ENCODE measurements at places on chromosomes 2 and 18. TPM values are rescaled to one million over a fixed set of nuclear protein-coding genes. Genes with fewer than 3 reads are reported as not detected.

Gene SEPTIN2
- total RNA-seq = 315 TPM

Gene CD8B2
- not detected for total RNA-seq

Gene SPC25
- 0.36 TPM for total RNA-seq

Gene CREG2
- total RNA-seq = not detected

Gene UNC80
- total RNA-seq = 0.22 TPM

Gene ANKRD44
- 77.8 TPM for total RNA-seq

Gene NCKAP1
- 150 TPM for total RNA-seq

Gene TANC1
- total RNA-seq = 50.3 TPM

Gene TMEM87B
- 21.4 TPM for total RNA-seq

Gene C2orf15
- total RNA-seq = not detected

Gene BUB1
- 0.27 TPM for total RNA-seq

Gene NR4A2
- total RNA-seq = 62.1 TPM

Gene SPEG
- 7.2 TPM for total RNA-seq

Gene LRRTM1
- 7.2 TPM for total RNA-seq

Gene TYMS
- 1.8 TPM for total RNA-seq

Gene COLEC11
- 1.1 TPM for total RNA-seq

Gene ANKRD36
- 69.6 TPM for total RNA-seq

Gene ZNF892
- total RNA-seq = 8.5 TPM

Gene OSBPL6
- 1.8 TPM for total RNA-seq

Gene DBI
- total RNA-seq = 105 TPM

Gene AKAIN1
- total RNA-seq = not detected

Gene EMILIN2
- 25.1 TPM for total RNA-seq

Gene PLA2R1
- 31.6 TPM for total RNA-seq

Gene FTCDNL1
- 2.3 TPM for total RNA-seq

Gene SNED1
- 148 TPM for total RNA-seq

Gene IL36RN
- total RNA-seq = not detected

Measured in sciatic nerve (tissue), 2 donors.